GM18507 (cell line): ENCODE measurements at places on chromosomes 3 and 15.

- DNase-seq = no peak
Measured at GRCh38 chr3:66889750-66890494, 108.2 kb upstream of the KBTBD8 start.

GRCh38 chr3:188158731-188159310 is 4.9 kb downstream of the LPP start:
- no peak for DNase-seq

GRCh38 chr3:38616111-38616510 is 33.4 kb downstream of the SCN5A start:
- no peak for DNase-seq

DNA sequence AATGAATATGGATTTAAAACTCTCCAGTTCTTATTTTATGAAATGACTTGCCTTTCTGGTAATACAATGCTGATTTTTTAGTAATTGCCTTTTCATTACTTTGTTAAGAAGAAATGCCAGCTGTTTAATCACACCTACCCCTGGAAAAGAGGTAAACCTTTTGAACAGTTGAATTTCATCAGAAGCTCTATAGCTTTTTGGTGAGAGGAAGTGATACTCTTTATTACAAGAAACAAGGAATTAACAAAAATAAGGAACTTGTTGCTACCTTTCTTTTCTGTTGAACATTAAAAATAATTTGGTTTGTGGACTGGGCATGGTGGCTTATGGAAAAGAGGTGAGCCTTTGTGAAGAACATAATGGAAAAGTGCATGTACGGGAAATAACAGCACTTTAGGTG is 19.7 kb downstream of the BLOC1S6 start:
- no peak for DNase-seq

DNA sequence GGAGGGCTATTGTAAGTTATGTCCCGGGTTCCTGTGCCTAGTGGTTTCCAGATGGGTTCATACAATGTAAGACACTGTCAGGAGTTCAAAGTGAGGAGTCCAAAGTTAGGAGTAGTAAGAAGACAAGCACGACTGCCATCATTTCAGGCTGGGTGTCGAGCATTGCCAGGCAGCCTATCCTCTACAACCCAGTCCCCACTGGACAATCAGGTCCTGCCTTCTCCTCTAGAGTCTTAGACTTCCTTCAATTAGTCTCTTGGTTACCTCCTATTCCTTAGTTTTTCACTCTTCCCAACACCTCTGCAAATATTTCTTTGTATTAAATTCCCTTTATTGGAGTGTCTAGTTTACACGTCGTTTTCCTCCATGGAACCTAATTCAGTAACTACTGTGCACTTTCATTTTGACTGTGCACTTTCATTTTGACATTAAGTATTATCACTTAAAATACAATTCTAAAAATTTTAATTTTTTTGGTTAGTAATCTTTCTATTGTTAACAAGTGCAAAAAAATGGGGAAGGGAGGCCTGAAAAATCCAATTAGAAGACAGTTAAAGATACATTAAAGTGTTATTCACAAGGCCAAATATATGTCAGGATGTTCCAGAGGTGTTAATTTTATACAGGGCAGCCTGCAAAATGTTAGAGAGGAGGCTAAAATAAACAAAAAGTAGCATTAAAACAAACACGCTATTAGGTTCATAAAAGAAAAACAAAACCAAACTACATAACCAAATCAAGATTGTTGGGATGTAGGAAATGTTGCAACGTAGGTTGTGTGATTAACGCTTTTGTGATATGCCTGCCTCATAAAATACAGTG is 155.3 kb downstream of the TBL1XR1 start:
- DNase-seq = no peak
